KG1 (cell line): ENCODE measurements at places on chromosomes 13 and 19.

DNA sequence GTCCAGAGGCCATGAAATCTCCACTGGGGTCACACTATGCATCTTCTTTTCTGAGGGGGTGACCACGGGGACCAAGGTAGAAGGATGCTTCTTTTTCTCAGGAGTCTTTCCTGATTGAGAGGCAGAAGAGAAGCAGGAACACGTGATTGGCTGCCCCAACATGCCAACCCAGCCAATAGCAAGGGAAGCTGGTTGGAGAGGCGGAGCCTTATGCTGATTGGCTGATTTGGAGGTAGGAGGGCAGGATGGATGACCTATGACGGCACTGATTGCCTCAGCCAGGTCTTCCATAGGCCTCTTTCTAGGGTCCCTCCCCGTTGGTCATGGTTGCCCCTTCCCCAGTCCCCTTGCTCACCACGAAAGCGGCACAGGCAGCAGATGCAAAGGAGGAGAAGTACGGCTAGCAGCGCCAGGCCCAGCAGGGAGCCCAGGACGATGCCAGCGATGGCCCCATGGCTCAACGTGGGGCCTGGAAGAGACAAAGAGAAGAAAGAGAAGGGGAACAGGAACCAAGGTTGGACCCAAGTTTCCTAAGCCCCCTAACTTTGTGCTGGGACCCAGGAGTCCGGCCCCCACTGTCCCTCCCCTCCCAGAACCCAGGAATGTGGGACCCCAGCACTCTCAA lies 8.0 kb downstream of the VSIG10L start:
- DNase-seq: no peak

GRCh38 chr19:37932985-37933936 lies 26.3 kb downstream of the SIPA1L3 start:
- DNase-seq: no peak

GRCh38 chr13:67855741-67856238 lies 625.7 kb upstream of the PCDH9 start:
- DNase-seq: no peak

- DNase-seq: no peak
Measured at GRCh38 chr13:73421310-73421912, 362.6 kb downstream of the KLF5 start.

- no peak for DNase-seq
Measured at GRCh38 chr19:47102346-47103060, 11.1 kb downstream of the ZC3H4 start.

GRCh38 chr13:26822146-26822545 lies 61.6 kb upstream of the GPR12 start:
- no peak for DNase-seq

- no peak for DNase-seq
Measured at GRCh38 chr13:80058626-80059025, 282.3 kb downstream of the SPRY2 start.

GRCh38 chr19:1045247-1045603 lies 5.3 kb downstream of the ABCA7 start:
- DNase-seq: no peak

GRCh38 chr19:34972163-34972705 lies 8.2 kb upstream of the ZNF792 start:
- no peak for DNase-seq

DNA sequence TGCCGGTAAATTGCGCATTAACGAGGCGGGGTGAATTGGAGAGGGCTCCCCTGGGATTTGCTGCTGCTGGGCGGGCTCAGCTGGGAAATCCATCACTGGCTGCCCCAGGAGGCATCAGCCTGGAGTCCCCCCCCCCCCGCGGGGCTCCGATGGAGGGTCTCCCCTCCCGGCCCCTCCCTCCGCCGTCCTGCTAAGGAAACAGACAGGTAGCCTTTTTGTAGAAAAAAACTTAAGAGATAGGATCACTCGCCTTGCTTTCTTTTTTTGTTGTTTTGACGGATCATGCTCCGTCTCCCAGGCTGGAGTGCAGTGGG lies 6.8 kb downstream of the TLE6 start:
- DNase-seq: no peak

- no peak for DNase-seq
Measured at GRCh38 chr13:75963302-75963701, 327.2 kb downstream of the LMO7 start.

DNA sequence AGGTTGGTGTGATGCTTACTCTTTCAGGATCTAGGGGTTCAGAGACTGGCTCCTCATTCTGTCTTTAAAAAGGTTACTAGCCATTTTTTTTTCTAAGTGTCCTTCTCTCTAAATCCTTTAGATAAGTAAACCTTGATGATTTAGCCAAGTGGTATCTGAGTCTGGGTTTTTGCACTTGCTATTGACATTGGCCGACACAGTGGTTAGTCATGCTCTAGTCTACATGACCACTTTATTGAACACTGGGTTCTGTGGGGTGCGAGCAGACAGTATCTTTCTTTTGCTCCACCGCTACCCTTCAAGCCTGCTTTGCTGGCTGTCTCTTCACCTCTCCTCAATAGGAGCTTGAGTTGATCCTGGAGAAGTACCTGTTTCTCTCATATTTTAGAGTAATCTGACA lies 6.2 kb upstream of the NUP58 start:
- no peak for DNase-seq

DNA sequence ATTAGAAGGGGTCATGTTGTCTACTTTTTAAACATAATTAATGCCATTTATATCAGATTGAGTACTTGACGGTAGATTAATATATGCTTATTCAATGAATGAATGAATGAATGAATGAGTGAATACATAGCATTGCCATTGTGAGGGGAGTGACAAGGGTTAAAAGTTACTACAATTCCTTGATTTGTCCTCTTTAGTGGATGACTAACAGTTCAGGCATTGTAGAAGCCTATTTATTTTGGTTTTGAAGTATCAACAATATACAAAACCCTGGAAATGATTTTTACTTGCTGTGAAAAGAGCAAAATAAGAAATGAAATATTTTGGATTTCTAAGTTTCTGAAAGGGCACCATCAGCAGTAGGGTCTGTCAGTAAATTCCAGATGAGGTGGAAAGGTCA lies 122.7 kb downstream of the CYSLTR2 start:
- no peak for DNase-seq

DNA sequence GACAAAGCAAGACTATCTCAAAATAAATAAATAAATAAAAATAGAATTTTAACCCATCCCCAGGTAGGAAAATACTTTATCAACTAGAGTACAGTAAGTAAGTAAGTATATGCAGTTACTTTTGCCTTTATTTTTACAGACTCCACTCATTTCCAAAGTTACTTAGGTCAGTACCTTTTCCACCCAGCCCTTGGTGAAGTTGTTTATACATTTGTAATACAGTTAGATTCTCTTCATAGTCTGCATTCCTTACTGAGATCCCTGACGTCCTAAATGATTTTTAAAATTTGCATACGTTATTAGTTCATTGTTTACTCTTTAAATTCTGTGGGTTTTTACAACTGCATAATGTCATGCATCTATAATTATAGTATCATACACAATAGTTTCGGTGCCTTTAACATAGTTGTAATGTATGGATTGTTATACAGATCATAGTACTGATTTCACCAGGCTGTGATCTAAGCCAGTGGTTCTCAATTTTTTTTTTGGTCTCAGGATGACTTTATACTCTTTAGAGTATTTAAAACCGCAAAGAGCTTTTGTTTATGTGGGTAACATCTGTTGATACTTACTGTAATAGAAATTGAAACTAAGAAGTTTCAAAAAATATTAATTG lies 10.4 kb downstream of the SETDB2 start:
- no peak for DNase-seq

DNA sequence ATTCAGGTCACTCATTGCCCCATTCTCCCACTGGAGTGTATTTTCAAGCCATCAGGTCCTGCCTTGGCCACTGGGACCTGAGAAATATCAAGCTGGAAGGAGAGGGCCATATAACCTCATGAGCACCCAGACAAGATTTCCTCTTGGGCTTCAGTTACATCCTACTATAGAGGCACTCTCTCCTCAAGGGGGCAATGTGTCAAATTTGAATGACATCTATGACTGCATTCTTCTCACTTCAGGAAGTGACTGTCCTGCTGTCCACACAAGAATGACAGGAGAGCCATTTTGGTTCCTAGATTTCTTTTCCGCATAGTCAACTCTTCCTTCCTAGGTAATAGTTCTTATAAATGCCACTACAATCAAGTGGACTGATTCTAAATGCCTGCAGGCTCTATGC lies 416.2 kb downstream of the DIAPH3 start:
- no peak for DNase-seq

GRCh38 chr19:50460161-50460765 lies 16.0 kb upstream of the EMC10 start:
- DNase-seq: no peak

- DNase-seq: no peak
Measured at GRCh38 chr19:52725528-52725961, 9.3 kb downstream of the ZNF611 start.

DNA sequence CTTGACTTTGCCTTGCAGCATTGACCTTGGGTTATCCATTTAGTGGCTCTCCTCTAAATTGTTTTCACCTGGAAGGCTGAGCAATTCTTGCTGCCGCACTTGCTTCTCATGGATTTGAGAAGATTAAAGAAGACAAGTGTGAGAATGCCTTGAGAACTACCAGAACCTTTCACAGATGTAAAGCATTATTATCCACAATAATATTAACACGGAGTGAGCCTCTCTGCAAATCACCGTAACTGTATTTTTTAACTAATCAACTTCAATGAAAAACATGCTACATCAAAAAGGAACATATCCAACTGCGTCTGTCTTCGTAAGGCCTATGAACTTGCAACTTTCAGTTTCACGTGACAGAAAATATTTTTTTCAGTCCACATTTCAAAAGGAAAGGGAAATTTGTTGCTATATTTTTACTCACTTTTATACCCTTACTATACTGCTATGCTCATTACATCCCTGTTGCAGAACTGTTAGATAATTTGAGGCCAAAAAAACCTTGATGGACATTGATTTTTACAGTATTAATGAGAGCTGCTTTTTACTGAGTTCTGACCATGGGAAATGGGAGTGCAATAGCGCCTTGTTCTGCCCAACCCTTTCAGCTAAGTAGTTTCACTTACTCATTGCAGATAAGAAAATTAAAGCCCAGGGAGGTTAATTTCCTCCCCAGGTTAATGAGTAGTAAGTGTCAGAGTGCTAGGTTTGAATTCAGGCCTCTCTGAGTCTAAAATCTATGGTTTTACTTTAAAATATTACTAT lies 93.8 kb upstream of the RAP2A start:
- DNase-seq: no peak

- DNase-seq: no peak
Measured at GRCh38 chr19:1213391-1214286, 8.1 kb downstream of the STK11 start.

GRCh38 chr19:46371371-46371901 lies 24.5 kb downstream of the PPP5C start:
- DNase-seq: no peak
